Heart right ventricle (tissue), 16 donors: ENCODE measurements at places on chromosomes 2 and 18. TPM values are rescaled to one million over a fixed set of nuclear protein-coding genes. Genes with fewer than 3 reads are reported as not detected.

The YES1 gene
- total RNA-seq, result 20.9 TPM

The AOX1 gene
- 7.9 TPM for total RNA-seq

The GALNT5 gene
- 0.24 TPM for total RNA-seq

The LINC00305 gene
- not detected for total RNA-seq

The ARHGAP25 gene
- total RNA-seq, result 2.7 TPM

The GULP1 gene
- total RNA-seq, result 5.1 TPM

The GPAT2 gene
- total RNA-seq, result 4.8 TPM
